ENCODE measurements at places on chromosomes 5 and 9.

DNA sequence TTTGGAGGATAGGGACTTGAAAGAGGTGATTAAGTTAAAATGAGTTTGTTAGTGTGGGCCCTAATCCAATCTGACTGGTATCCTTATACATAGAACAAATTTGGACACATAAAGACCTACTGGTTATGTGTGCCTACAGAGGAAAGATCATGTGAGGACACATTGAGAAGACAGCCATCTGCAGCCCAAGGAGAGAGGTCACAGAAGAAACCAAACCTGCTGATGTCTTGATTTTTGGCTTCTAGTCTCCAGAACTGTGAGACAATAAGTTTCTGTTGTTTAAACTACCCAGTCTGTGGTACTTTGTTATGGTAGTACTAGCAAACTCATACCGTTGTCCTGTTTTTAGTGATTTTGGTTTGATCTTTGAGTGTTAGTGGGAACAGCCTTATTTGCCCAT is 18.3 kb downstream of the RNF180 start:
- no peak for DNase-seq

- no peak for DNase-seq
Measured at GRCh38 chr5:2036885-2037284, 154.2 kb upstream of the IRX4 start.

GRCh38 chr9:32431940-32432555 is 47.6 kb downstream of the ACO1 start:
- peak; percentile 54 for DNase-seq

DNA sequence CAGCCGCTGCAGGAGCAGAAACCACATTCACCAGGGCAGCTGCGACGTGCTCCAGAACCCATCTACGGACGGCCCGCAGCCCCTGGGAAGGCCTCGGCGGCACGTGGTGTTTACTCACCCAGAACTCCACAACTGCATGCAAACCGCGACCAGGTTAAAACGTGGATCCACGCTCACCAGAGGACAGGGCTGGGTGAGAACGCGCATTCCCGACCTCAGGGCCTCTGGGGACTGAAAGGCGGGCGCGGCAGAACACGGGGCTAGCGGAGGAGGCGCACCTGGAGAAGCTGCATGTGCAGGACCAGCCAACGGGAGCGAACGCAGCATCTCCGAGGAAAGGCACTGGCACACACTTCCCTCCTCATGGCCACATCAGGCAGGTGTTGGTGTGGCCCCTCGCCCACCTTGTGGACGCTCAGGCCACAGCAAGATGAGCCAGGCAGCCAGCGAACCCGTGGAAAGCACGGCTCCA is 24.0 kb upstream of the CAMSAP1 start:
- no peak for DNase-seq

DNA sequence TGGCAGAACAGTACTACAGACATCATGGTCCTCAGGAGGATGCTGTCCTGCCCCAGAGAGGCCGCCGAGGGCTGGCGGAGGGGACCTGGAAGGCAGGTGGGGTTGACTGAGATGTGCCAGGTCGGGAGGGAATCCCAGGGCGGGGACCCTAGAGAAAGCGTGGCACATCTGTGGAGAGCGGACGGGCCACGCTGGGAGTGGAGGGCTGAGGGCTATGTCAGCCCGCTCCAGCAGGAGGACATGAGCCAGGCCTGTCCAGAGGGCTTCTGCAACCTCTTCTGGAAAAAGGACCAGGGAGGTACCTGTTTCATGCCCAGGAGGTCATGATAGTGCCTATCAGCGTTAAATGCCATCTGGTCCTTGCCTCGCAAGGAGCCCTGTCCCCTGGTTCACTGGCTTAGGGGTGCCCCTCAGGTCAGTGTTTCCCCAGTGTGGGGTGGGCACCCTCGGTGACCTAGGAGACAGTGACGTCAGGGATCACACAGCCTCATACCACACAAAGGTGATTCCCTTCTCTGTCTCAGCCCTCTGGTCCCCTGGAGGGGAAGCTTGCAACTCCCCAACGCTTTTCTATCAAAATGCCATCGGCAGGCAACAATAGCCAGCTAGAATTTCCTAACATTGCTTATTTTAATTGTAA is 103.6 kb upstream of the IER5L start:
- DNase-seq = no peak
